ENCODE measurements at places on chromosomes 16 and 17.
A peak's percentile ranks its signal among the peaks of the same experiment; 100 is the strongest.

- DNase-seq, result no peak
Measured at GRCh38 chr16:27677263-27677662, 127.3 kb downstream of the KATNIP start.

DNA sequence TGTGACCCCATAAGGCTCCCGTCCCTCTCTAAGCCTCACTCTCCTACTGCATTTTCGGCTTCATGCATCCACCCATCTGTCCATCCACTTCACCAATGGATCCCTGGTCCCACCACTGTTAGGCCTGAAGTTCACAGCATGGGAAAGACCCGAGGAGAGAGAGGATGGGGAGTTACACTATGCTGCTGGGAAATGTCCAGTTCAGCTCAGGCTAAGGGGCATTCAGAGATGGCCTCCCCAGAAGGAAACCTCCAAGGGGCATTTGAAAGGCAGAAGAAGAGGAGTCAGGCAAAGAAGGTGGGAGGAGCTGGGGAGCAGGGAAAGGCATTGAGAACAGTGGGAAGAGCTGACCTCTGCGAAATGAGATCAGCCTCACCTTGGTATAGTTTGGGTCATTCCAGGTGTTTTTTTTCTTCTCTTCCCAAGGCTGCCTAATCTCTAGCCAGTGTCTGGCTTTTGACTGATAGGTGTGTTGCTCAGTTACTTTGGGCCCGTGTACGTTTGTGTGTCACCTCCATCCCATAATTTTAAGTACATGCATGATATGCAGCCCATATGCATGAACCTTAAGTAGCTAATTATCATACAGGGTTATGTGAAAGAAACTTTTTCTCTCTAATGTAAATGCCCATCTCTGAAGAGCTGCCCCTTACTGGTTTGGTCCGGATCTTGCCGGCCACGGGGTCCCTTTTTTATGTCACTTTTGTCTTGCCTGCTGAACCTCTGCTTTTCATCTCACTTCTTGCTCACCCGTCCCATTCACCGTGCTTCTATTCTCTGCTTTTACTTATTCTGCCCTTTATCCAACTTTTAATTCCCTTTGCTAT lies 11.6 kb upstream of the DRC7 start:
- DNase-seq, result no peak

- DNase-seq, result peak; percentile 17
Measured at GRCh38 chr17:63622574-63623390, 565 bp downstream of the MAP3K3 start.

- DNase-seq, result no peak
Measured at GRCh38 chr17:63639125-63639524, 16.9 kb downstream of the MAP3K3 start.

GRCh38 chr17:3213587-3213986 lies 6.1 kb downstream of the OR1A1 start:
- no peak for DNase-seq

GRCh38 chr17:66753126-66753920 lies 81.6 kb upstream of the CACNG5 start:
- DNase-seq, result no peak

DNA sequence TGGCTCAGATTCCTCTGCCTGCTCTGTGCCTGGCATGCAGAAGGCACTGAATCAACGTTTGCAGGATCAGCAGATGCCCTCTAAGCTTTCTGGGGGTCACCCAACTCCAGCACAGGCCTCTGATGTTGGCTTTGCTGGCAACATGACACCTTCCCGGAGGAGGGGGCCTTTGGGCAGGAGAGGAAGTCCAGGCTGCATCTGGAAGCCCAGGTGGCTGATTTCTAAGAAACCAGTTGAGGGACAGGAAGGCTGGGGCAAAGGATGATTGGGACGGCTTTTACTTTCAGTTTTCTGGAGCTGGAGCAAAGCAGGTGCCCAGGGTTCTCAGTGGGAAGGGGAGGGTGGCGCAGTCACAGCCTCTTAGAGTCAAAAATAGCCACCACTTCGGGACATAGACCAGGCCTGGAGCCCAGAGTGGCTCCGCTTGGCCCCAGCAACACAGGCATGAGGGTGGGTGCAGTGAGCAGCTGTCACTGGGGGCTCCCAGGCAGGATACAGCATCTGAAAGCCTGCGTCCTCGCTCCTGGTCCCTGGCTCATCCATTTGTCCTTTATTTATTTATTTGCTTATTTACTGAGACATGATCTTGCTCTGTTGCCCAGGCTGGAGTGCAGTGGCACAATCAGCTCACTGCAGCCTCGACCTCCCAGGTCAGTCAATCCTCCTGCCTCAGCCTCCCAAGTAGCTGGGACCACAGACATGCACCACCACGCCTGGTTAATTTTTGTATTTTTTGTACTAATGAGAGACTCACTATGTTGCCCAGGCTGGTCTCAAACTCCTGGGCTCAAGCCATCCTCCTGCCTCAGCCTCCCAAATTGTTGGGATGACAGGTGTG lies 15.1 kb downstream of the SOCS1 start:
- no peak for DNase-seq

DNA sequence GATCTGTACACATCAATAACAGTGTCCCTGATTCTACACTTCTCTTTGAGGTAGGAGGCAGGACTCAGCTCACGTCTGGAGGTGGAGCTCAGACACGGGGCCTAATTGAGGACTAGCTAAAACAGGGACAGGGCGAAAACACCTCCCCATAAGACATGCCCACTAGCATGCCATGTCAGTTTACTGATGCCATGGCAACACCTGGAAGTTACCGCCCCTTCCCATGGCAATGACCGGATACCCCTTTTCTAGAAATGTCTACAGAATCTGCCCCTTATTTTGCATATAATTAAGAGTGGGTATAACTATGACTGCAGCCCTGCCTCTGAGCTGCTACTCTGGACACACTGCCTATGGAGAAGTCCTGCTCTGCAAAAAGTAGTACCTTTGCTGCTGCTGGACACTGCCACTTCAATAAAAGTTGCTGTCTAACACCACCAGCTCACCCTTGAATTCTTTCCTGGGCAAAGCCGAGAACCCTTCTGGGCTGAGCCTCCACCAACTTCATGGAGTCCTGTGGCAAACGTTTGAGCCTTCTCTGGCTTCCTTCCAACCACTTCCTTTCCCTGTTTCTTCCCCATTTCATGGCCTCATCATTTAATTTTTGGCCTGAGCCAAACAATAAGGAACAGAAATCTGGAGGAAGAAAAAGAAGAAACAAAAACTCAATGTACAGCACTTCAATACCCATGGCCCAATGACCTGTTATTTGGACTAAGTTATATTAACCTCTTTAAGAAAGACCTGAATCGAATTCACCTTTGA lies 21.0 kb downstream of the PHB1 start:
- DNase-seq, result no peak

GRCh38 chr17:50027881-50028735 lies 27.8 kb upstream of the ITGA3 start:
- no peak for DNase-seq

DNA sequence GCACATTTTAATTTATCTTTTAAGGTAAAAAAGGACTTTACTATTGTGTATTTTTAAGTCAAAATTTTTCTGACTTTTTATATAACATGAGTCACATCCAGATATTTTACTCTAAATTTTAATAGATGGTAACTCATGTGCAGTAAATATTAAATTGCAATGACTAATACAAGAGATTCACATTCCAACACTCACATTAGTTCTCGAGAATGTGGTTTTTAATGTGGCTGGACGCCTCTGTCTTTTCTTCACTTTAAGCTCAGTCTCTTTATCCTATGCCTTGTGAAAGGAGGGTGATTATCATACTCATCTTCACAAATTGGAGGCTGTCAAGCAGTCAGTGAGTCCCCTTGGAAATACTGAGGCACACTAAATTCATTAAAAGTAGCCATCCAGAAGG lies 315.6 kb downstream of the HS3ST3B1 start:
- DNase-seq, result no peak

DNA sequence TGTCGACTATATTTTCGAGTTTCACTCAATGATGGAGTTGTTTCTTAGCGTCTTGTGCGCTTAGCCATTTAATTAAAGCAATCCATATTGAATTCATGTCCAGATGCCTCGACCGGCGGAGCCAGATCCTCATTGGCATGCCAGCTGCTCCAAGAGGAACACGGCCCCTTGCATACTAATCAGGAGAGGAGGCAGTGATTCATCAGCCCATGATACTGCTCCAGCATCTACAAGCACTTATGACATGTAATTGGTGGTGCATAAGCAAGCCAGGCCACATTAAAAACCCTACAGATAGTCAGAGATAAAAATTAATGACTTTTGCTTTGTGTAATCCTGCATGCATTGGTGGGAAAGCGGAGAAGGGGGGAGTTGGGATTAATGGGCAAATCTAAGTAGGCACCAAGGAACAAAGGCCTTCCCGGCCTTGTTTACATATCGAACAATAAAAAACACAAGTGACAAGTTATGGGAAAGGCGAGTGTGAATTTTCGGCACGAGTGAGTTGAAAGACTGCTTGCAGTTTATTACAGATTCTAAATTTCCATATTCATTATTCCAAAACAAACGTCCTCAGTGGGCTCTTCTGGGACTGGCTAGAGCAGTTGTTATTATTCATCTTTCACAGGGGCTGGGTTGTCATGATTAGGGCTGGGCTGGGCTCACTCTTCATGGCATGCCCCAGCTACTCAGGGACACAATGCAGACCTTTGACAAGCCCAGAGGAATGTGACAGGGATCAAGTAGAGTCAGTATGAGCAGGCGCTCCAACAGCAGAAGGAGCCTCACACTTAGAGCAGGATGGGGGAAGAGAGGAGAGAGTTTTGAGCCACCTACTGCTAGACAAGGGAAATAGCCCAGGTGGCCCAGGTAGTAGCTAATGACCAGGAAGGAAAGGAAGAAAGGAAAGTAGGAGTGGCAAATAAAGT lies 281.7 kb upstream of the ZFHX3 start:
- DNase-seq, result no peak

DNA sequence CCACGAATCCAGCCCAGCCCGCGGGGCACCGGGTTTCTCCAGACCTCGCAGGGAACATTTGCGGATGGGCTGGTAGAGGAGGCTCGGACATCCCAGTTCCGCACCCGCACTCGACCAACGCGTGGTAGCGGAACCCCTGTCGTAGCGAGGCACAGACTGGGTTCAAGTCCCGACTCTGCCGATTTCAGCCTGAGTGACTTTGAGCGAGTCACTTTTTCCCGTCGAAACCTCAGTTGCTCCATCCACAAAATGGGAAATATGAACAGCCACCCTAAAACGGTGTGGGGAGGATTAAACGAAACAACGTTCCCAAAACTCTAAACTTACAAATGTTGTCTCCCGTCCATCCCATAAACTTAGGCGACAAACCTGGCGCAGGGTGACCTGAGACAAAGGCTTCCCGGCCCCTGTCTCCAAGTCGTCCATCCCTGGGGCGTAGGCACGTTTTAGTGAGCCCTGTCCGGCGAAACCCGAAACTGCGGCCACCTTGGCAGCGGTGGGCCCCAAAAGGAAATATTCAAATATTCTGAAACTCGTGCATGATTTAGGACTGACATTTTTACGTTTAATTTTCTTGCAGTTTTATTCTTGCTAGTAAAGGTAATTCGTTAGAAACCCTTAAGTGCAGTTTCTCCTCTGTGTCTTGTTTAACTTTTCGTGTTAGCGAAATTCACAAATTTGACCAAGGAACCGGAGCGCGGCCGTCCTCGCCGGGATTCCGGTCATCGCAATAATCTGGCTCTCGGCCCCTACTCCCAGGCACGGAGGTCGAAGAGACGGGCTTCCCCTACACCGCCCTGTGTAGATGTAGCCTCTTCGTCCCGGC lies 1.9 kb upstream of the MLLT6 start:
- no peak for DNase-seq

GRCh38 chr16:4935241-4935855 lies 1.6 kb downstream of the PPL start:
- no peak for DNase-seq

DNA sequence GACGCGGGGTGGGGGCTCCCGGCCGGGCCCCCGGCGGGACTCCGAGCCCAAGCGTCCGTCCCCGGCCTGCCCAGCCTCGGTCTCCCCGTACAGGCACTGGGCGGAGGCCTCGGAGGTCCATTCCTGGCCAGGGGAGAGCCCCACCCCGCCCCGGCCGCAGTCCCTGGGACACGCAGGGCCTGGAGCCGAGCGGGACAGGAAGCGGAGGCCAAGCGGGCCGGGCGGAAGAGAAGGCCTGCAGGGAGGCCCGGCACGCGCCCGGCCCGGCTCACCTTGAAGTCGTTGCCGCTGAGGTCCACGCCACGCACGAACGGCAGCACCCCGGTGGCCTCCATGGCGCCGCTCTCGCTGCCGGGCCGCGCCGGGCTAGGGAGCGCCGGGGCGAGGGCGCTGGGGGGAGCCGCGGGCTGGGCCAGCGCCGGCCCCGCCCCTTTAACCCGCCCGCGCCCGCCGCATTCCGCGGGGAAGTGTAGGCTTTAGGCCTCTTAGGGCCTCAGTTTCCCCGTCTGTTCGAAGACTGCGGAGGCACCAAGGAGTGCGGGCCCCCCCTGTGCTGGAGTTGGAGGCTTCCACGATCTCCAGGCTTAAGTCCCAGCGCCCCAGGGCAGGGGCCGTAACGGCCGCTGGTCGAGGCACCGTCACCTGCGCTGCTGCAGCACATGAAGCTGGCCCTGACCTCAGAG lies at the start of gene FLII:
TSS of gene FLII (minus strand) at position 383 of the 683 bp plus-strand sequence. CDS start at position 335, 48 bp downstream.
- DNase-seq, result peak; percentile 31

- DNase-seq, result no peak
Measured at GRCh38 chr17:36008998-36009665, 7.8 kb upstream of the CCL15 start.

DNA sequence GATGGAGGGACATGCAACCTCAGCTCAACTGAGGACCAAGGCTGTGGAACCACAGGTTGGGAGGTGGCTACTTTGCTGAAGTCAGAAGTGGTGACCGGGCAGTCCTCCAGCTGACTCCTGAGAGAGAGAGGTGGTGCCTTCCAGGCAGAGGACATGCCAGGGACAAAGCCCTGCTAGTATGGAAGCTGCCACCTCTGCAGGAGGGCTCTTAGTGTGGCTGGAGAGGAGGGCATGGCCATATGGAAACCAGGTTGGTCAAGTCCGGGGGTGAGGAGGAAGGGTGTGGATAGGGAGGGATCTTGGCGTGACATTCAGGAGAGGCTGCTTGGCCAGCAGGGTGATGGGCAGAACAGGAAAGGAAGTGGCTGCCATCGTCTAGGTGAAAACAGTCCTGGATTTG lies 5.7 kb downstream of the C16orf86 start:
- no peak for DNase-seq

DNA sequence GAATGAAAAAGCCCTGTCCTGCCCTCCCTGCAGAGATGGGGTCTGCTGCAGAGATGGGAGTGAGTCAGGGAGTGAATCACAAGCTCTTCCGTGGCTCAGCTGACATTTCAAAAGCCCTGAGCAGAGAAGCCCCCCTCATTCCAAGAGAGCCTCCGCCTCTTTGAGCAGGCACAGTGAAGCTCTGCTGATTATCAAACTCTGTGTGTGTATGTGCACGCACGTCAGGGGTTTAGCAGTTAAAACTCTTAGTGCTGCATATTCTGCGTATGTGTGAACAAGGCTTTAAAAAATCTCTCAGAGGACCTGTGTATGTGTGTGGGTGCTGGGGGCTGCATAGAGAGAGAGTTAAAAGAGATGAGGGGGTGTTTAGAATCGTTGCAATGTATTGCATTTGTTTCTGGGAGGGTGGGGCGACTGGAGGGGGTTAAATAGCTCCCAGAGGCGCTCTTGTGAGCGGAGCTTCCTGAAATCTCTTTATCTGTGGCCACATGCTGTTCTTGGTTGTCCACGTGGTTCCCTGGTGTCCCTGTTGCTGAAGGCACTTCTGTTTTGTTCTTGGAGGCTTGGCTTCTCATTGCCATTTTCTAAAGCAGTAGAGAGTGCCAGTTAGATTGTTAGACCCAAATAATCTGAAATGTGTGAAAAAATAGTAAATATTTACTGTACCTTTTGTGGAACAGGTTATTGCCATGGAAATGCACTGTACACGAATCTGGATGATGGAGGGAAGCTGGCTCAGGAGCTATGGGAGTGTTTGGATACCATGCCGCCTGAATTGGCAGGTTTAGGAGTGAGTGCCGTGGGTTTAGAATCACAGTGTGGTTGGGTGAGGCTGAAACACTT lies 116.6 kb downstream of the PRKCB start:
- peak; percentile 16 for DNase-seq

GRCh38 chr16:78353640-78354275 lies 254.3 kb downstream of the WWOX start:
- peak; percentile 31 for DNase-seq

Data from NCI-H748 treated with DMSO at 0.1 percent for 48 hours (cell line).